ENCODE measurements at places on chromosomes 2 and 18.

- no peak for DNase-seq
Measured at GRCh38 chr2:47309472-47309951, 93.4 kb upstream of the MSH2 start.

GRCh38 chr2:63680455-63680854, 91.7 kb downstream of the MDH1 start:
- DNase-seq, result no peak

DNA sequence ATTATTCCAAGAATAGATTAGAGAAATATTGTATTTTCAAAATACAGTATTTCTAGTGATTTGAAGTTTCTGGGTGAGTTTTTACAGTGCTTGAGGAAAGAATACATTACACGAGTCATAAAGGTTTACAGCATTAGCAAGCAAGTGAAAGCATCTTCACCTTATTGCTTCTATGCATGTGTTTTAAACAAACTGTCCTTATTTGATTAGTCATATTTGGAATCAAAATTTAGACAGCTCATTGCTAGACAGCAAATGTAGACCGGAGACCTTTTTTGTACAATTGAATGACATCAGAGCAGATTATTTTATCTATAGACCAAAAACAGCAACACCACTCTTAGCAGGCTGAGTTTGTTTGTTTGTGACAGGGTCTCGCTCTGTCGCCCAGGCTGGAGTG, 69.2 kb downstream of the FAM161A start:
- no peak for DNase-seq

DNA sequence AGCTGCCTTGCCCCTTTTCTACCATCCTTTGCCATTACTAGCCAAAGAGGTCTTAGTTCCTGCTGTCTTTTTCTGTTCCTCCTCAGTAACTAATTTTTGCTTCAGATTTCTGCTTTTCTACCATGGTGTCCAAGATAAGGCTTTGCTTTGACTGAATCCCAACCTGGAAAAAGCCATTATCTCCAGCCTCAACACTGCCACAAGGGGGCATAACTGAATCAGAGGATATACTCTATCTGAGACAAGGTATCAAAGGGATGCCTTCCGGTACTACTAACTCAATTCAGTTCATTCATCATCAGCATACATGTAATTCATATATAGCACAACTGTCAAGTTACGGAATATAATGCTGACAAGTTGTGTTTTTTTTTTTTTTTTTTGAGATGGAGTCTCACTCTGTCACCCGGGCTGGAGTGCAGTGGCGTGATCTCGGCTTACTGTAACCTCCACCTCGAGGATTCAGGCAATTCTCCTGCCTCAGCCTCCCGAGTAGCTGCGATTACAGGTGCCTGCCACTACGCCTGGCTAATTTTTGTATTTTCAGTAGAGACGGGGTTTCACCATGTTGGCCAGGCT, 11.4 kb downstream of the OSGEPL1 start:
- DNase-seq, result no peak

DNA sequence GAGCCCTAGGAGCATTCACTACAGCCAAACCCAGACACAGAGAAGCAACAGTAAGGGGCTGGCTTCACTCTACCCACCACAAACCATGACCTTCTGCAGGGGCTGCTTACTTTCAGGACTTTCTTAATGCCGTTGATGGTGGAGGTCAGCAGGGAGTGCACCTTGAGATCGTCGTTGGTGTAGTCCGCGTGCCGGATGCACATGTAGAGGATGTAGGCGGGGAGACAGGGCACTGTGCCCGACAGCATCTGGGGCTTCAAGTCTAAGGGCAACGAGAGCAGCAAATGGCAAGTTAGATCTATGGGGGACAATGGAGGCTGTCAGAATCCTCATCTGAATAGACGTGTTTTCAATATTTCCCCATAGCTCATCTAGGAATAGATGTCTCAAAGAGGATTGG, 29.8 kb upstream of the ACAA2 start:
- no peak for DNase-seq

DNA sequence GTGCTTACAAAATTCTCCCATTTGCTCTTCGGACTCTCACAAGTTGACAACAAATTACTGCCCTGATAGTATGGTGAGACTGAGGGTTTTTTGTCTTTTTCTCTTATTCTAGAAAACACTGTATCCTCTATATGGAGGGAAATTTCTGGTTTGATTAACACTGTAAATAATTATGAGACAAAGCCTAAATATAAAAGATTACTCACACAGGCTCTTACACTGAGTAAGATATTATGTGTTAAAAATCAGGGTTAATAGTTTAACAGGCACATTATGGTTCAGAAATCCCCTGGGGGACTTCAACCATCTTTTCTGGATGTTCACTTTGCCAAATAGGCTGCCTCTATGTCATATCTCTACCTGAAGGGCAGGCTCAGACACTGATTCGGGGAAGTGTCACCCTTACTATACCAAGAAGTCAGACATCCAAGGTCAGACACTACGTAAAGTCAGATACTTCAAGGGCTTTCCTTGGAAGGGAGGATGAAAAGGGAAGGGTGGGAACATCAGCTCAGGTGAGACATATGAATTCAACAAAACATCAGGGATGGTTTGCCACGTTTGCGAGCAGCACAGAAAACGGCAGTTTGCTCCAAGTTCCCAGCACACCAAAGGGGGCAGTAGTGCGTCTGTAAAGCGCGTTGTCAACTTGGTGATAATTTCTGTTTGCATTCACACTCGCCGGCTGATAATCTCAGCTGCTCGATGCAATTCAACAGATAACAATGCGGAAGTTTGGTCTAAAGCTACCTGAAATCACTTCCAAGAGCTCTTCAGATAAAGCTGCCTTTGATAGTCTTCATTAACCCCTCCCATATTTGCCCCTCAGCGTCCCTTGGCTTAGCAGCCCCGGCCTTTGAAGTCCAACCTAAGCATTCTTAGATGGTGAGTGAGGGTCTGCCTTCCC, 972 bp upstream of the RASGRP3 start:
- peak; percentile 52 for DNase-seq

Data from stimulated activated CD8-positive, alpha-beta memory T cell treated with anti-CD3 and anti-CD28 coated beads, Interleukin-15, amount 100 ng/mL, for 48 hours (primary cell).